Stimulated activated CD8-positive, alpha-beta memory T cell treated with anti-CD3 and anti-CD28 coated beads, Interleukin-2, amount 100 ng/mL, for 1 hour (primary cell): ENCODE measurements at places on chromosomes 6 and 20.

DNA sequence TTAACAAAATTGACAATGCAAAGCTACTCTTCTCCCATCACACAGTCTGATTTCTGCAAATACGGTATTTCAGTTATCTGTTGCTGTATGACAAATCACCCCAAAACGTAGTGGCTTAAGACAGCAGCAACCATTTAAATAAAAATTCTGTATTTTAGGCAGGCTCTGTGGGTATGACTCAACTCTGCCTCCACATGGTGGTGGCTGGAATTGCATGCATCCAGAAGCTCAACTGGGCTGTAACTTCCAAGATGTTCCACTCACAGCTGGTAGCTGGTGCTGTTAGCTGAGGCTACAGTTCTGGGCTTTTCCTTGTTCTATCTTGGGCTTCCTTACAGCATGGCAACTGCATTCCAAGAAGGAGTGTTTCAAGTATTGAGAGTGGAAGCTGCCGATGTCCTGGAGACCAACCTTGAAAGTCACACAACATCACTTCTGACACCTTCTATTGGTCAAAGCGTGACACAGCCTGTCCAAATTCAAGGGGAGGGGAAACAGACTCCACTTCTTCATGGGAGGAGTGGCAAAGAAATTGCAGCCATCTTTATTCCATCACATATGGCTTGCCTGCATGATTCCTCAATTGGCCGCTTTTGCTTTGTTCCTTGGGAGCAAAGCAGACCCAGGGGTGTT lies 39.7 kb upstream of the TULP1 start:
- peak; percentile 29 for DNase-seq

- no peak for DNase-seq
These were observed 679.5 kb downstream of the KHDRBS2 start for GRCh38 chr6:61606500-61606899.

DNA sequence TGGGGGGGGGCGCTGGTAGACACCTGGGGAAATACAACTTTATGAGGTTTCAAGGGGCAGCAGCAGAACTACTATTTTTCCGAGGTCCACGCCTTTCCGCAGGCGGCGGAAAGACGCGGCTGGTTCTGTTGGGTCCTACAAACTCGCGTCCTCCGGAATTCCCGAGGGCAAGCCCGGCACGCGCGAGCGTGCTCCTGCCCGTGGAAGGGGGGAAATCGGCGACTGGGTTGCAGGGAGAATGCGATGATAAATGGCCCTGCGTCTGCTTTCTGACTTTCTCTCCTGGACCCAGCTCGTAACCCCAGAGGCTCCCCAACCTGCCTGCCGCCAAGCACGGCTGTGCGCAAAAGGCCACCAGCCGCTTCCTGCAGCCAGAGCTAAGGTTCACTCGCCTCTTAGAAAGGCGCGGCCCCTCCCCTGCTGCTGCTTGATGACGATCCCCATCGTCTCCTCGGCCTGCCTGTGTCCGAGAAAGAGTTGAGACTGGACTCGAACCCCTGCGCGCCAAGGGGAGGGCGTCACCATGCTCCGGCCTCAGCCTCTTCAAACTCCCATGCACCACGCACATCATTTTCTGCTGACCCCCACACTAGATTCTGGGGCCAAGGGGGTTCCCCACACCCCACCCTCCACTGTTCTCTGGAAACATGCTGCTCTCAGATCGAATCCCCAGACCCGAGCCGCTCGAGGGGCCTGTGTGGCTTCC lies 6.7 kb downstream of the FOXA2 start:
- no peak for DNase-seq

DNA sequence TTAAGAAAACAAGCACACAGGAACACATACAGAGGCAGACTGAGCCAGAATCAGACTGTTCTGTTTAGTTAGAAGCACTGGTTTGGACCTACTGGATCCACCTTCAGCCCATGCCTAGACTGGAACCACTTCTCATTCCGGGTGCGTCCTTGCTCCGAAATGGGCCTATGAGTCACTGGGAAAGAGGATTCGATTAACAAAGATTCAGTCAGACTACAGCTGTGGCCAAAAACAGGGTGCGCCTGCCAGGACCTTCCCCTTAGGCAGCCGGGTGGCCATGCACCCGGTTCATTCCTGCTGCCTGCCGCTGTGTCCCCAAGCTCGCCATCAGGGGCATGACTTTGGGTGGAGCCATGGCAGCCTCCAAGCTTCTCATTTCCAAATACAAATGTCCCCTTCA lies 14.5 kb upstream of the KCNK5 start:
- no peak for DNase-seq

GRCh38 chr6:15386756-15387112 lies 140.9 kb downstream of the JARID2 start:
- no peak for DNase-seq
